ENCODE measurements at places on chromosomes 13 and 19.

DNA sequence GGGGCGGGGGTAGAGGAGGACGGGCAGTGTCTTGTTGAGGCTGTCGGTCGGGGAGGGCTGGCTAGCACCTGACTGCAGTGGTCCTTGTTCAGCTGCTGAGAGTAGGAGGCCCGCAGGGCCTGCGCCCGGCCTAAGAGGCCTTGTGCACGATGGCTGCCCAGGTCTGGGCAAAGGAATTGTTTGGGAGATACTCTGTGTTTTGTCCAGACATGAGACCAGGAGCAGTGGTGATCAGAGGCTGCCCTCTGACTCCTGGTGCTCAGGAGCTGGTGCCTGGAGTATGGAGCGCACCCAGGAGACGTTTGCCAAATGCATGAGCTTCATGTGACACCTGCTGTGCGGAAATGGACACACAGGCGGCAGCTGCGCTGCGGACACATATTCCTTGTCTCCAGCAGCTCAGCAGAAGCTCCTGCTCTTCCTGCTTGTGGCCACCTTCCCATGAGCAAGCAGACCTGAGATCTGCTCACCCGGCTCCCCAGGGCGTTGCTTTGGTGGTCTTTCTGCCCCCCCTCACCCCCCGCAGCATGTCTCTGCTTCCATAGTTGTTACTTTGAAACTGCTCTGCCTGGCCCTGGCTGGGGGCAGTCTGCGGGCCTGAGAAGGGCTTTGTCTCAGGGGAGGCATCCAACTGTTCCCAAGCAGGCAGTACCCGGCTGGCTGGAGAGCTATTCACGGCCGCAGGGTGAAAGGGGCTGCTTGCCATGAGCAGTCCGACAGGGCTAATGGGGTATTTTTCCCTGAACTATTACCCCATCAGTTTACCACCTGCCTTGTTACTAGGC lies 163.9 kb downstream of the TEX29 start:
- DNase-seq, result no peak

DNA sequence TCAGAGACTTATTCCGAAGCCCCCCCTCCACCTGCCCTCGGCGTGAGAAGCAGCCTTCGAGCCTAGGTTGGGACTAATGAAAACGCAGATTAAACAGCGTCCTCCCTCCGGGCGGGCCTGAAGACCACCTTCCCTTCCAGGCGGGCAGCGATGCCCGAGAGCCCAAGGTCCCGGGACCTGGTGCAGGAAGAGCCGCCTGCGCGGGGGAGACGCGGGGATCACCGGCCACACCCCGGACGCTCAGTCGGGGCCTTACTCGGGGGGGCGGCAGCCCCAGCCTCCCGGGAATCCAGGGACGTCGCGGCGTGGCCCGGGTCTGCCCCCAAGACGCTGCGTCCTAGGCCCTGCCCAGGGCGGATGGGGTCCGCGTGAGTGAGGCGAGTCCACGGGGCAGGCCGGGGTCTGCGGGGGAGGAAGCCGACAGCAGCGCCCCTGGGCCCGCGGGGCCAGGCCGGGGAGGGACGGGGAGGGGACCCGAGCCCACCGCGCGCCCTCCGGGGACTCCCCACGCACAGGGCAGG lies 33.3 kb upstream of the SPACA7 start:
- no peak for DNase-seq

- peak; percentile 36 for DNase-seq
These were observed 5.9 kb upstream of the EHD2 start for GRCh38 chr19:47707135-47707925.

- no peak for DNase-seq
These were observed 18.5 kb downstream of the RFXAP start for GRCh38 chr13:36837354-36838092.

- no peak for DNase-seq
These were observed 2.7 kb upstream of the MIDN start for GRCh38 chr19:1245494-1246264.

- DNase-seq, result no peak
These were observed 6.8 kb upstream of the ZNF561 start for GRCh38 chr19:9627856-9628255.

- no peak for DNase-seq
These were observed 127.5 kb downstream of the FREM2 start for GRCh38 chr13:38814331-38814730.

- no peak for DNase-seq
These were observed 8.4 kb downstream of the CD22 start for GRCh38 chr19:35337097-35337983.

DNA sequence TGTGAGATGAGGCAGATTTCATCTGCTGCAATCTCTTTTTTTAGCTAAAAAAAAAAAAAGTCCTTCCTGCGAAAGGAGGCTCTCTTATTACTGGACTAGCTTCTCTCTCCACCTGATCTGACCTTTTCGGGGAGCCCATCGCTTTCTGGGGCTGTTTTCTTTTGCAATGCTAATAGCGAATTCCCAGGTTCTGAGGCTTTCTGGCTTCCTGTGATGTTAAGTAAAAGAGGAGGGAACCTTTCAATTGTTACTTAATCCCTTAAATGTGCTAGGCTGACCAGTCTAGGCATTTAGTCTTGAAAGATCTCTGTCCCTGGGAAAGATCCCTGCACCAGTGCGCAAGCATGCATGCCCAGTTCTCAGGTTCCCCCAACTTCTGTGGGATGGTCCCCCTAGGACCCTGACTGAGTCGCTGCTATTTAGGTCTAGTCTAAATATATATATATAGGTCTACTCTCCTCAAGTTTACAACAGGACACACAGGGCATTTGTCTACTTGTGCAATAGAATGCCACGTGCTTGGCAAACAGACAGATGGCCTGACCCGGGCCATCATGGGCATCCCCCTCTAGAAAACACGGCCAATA lies 224.7 kb downstream of the ZNF536 start:
- DNase-seq, result no peak

GRCh38 chr13:82370316-82370715 lies 1512.0 kb downstream of the SLITRK1 start:
- no peak for DNase-seq

DNA sequence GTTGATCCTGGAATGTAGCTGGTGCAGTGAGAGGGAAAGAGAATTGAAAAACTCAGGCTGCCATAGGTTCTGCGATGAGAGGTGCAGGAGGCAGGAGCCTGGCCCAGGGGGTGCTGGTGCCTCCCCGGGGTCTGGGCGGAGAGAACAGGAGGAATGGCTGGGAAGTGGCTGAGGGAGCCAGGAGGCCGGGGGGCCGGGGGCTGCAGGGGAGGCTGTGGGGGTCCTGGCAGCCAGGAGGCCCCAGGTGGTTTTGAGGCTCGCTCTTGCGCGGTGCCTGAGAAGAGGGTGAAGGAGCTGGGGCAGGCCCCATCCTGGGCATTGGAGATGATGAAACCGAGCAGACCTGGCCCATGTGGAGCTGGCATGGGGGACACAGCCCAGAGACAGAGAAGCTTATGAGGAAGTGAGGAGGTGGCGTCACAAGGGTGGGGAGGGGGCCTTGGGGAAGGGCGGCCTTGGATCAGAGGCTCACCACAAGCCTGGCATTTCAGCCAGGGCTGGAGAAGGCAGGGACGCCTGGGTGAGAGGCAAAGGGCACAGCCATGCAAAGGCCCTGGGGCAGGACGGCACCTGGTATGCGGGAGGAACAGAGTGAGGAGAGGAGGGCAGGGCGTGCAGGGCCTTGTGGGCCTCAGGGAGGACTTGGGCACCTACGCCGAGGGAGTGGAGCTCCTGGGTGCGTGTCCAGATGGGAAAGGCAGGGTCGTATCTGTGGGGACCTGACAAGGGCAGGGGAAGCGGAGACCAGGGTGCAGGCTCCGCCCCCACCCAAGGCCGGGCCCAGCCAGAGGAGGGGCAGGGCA lies 1.3 kb upstream of the TEKTIP1 start:
- no peak for DNase-seq

DNA sequence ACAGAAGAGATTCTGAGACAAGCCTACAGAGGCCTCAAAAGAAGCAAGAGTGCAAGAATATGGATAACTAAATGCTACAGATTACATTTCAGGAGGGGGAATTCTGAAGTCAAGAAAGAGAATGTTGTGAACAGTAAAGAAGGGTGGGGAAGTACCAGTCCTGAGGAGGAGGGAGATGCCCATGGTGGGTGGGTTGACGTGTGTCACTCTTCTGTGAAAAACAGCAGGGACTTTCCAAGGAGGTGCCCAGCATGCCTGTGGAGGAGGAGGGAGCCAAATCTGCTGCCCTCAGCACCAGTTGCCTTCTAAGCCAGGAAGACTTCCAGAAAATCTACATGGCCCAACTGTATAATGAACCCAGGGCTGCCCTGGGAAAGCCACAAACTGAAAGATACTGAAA lies 87.7 kb downstream of the SGCG start:
- DNase-seq, result no peak

DNA sequence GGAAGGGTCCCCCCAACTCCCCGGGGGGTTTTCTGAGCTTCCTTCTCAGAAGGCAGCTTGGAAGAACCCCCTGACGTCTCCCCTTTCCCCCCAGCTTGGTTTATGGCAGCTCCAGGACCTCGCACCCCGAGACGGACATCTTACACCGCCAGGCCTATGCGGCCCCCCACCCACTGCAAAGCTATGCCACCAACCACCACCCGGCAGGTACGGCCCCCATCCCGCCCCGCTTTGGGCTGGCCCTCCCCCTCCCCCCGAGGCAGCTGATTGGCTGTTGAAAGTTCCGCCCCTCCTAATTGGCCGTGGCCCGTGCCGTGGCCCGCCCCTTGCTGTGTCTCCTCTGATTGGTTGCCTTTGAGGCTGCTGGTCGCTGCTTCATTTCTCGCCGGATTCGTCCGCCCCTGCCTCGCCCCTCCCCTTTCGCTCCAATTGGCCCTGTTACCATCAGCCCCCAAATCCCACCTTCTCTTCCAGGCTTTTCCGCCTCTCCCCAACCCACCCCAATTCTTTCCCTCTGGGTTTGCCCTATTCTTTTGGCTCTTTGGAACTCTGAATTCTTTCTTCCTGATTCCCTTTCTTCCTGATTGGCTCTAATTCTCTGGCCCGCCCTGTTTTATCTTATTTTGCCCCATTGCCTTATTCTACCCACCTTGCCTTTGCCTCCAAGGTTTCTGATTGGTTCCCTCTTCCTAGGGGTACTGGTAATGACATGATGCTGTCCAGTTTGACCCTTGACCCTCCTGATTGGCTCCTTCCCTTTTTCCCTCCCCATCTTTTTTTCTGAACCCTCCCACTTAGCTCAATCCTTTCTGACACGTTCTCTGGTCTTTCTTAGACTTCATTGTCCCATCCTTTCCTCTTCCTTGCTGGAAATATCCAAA lies 2.5 kb downstream of the PRR12 start:
- DNase-seq, result peak; percentile 80

DNA sequence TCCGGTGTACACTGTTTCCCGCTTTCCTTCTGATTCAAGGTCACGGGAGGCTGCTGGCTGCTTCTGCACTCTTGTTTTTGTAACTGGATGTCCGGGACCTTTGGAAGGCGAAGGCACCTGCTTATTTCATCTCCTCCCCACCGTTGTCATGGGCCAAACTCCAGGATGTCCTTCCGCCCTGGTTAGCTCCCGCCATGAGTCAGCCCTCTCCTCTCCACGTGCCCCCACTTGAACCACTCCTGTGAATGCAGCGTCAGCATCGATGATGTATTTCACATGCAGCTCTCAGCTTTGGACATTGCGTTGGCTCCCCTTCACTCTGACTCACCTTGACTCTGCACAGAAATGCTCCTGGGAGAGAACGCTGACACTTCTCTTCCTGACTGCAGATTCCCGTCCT lies 5.5 kb upstream of the GALP start:
- DNase-seq, result no peak

GRCh38 chr13:106010836-106011235 lies 524.6 kb downstream of the EFNB2 start:
- DNase-seq, result no peak

DNA sequence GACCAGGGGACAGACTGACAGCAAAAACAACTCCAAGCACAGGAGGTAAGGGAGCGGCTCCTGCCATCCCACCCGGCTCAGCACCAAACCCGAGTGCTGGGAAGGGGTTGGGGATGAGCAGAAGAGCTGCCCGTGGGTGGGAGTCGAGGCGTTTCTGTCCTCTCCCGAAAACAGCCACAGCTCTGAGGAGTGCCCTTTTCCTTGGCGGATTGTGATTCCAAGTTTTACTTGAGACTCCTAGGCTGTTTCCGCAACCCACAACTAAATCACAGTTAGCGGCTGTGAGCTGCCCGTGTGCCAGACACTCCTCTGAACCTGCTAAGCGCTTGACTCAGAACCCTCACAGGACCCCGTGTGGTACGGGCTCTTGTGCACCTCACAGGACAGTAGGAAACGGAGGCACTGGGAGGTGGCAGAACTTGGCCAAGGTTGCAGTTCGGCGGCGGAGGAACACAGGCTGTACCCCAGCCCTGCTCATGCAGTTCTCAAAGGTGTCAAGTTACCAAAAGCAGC lies 21.4 kb downstream of the CFAP97D2 start:
- DNase-seq, result no peak

GRCh38 chr19:39124136-39124764 lies 1.3 kb upstream of the PAK4 start:
- DNase-seq, result no peak

DNA sequence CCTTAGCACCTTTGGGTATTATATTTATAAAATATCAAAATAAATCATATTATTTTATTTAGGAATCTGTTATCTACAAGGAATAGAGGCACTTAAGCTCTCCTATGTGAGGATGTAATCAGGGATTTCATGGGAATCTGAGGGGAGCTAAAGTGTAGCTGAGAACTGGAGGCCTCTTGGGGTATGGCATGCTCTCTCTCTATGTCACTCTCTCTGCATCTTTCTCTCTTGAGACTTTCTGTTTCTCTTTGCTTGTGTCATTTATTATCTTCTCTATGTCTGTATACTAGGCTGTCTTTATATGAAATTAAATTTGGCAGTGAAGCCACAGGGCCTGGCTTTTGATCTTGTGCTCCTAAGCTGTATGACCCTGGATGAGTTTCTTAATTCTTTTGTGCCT lies 37.7 kb upstream of the SCEL start:
- DNase-seq, result no peak

DNA sequence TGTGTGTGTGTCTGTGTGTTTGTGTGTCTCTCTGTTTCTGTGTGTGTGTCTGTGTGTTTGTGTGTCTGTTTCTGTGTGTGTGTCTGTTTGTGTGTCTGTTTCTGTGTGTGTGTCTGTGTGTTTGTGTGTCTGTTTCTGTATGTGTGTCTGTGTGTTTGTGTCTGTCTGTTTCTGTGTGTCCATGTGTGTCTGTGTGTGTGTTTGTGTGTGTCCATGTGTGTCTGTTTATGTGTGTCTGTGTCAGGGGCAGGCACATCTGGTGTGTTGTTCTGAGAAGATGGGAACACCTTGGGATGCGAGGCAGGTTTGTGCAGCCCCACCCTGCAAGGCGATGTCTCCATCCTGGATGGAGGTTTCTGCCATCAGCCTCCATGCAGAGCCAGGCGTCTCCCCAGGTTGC lies 275.8 kb upstream of the SOX1 start:
- no peak for DNase-seq

Data from stimulated activated CD8-positive, alpha-beta memory T cell treated with anti-CD3 and anti-CD28 coated beads, Interleukin-2, amount 100 ng/mL, for 1 hour (primary cell).